ENCODE measurements at places on chromosomes 16 and 17. TPM values are rescaled to one million over a fixed set of nuclear protein-coding genes. Genes with fewer than 3 reads are reported as not detected.
A peak's percentile ranks its signal among the peaks of the same experiment; 100 is the strongest.

GRCh38 chr16:68732042-68732680, 4.9 kb upstream of the CDH1 start:
- peak overlapping the region; percentile 54 for H3K27ac ChIP-seq
- peaks cover 10% of the 10 kb centered on the region for H3K4me1 ChIP-seq
- no peaks in the 10 kb centered on the region for H3K36me3 ChIP-seq

GRCh38 chr17:73754886-73755400, 110.7 kb upstream of the SDK2 start:
- H3K27ac ChIP-seq: no peak overlapping the region
- H3K27me3 ChIP-seq: peaks cover 36% of the 10 kb centered on the region
- no peak for DNase-seq
- H3K4me3 ChIP-seq: no peak overlapping the region
- H3K36me3 ChIP-seq: no peaks in the 10 kb centered on the region

DNA sequence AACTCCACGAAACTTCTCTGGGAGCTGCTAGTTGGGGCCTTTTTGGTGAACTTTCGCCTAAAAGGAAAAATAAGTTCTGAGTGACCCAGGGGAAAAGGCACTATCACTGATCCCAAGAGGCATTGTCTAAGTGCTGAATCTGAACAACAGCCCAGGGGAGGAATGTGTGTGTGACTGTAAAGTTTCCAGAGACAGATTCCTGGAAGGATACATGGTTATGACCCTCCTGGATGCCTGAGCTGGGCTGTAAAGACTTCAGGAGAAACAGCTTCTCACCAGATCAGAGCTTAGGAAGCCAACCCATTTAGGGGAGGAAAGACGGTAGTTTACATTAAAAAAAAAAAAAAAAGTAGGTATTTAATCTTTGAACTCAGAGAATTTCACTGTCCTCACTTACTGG, 20.2 kb downstream of the HIGD1B start:
- H3K4me1 ChIP-seq: no peaks in the 10 kb centered on the region
- H3K36me3 ChIP-seq: peaks cover 92% of the 10 kb centered on the region
- no peak for DNase-seq
- no peaks in the 10 kb centered on the region for H3K27me3 ChIP-seq

DNA sequence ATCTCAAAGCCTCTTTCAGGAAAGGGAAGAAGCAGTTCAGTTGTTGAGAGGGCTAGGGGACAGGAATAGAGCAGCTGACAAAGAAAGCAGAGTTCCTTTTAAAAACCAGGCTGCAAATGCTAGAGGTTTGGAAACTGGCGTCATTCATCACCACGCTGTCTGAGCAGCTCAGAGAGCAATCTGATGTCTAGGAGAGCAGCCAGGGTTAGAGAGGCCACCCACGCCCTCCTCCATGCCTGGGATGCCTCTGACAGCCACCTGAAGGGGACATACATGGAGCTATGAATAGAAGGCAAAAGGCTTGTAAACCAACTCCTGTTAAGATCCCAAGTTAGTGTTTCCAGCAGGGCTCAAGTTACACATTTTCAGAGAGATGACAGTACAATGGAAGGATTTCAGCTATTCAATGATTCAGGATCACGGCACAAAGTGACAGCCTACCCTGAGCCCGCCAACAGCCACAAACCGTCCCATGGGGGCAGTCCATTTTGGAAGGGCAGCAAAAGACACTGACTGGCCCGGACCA, 12.4 kb downstream of the RAB5C start:
- peaks cover 32% of the 10 kb centered on the region for H3K4me1 ChIP-seq
- no peak for DNase-seq
- no peak overlapping the region for H3K4me3 ChIP-seq
- no peak overlapping the region for H3K27ac ChIP-seq

GRCh38 chr17:64196601-64197000, 66.5 kb downstream of the TEX2 start:
- no peak overlapping the region for H3K27ac ChIP-seq
- no peaks in the 10 kb centered on the region for H3K27me3 ChIP-seq
- no peak for DNase-seq
- peaks cover 16% of the 10 kb centered on the region for H3K36me3 ChIP-seq
- H3K4me1 ChIP-seq: peaks cover 8% of the 10 kb centered on the region

DNA sequence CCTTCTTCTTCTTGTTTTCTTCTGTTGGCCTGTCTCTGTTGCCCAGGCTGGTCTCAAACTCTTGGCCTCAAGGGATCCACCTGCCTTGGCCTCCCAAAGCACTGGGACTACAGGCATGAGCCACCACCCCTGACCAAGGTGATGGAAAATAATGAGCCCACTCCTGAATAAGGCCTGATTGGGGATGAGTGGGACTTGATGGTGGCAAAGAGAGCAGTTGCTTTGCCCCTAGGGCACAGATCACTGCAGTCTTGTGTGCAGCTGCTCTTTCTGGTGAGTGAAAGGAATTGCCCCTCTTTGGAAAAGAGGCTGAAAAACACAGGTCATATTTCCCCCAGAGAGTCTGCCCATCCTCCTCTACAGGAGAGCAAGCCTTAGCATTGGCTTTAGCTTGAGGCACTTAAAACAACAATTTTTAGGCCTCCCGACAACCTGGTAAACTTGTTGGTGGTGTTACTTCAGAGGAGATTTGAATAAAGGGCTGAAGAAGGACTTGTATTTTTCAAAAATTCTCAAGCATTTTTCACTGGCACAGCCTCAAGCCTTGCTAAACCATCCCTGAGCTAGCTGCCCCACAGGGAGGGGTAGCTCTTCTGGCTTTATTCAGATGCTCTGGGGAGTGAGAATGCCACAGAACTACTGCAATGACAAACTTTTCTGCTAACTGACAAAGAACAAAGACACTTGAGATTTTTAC, 6.1 kb upstream of the PDP2 start:
- no peak for DNase-seq
- H3K27ac ChIP-seq: no peak overlapping the region
- H3K4me1 ChIP-seq: peaks cover 10% of the 10 kb centered on the region
- no peaks in the 10 kb centered on the region for H3K36me3 ChIP-seq

DNA sequence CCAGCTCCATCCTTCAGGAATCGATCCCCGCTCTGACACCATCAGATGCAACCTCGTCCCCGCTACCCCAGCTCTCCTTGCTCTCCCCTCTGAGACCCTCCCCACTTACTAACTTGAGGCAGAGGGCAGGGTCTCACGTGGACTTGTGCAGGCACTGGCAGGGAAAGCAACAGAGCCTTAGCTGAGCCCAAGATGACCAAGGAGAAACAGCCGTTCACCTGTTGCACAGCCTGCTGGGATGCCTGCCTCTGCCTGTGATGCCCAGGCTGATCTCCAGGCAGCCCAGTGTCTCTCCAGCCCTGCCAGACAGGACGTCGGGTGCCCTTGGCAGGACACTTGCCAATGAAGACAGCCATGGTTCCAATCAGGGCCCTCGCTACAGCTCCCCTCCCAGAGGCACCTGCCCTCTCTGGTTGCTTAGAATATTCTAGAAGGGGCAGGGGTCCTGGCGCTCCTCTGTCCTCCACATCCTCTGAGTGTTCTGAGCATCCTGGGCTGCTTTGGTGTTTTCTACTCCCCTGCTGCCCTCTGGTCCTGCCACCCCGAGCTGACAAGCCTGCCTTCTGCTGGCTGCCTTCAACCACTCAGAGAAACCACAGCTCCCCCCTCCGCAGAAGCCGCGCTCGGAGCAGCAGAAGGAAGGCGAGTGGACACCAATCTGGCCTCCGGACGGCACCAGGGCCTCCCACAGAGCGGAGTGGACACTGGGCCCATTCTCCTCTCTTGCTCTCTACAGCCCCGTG, 6.7 kb downstream of the CEP295NL start:
- H3K36me3 ChIP-seq: peaks cover 6% of the 10 kb centered on the region
- no peak for DNase-seq
- peak overlapping the region; percentile 55 for H3K27ac ChIP-seq
- peaks cover 73% of the 10 kb centered on the region for H3K4me1 ChIP-seq

GRCh38 chr17:37475731-37476420, 13.8 kb upstream of the DUSP14 start:
- H3K4me1 ChIP-seq: peaks cover 43% of the 10 kb centered on the region
- no peaks in the 10 kb centered on the region for H3K27me3 ChIP-seq

The SULT1A4 gene
- 11.0 TPM for total RNA-seq

The KRT40 gene
- 0.98 TPM for total RNA-seq

The MAPT gene
- 5.1 TPM for total RNA-seq

The SEPTIN12 gene
- total RNA-seq: not detected

The GPR179 gene
- total RNA-seq: not detected

The DYNLL2 gene
- 22.4 TPM for total RNA-seq

The TBC1D3G gene
- not detected for total RNA-seq

The PRAC2 gene
- not detected for total RNA-seq
